ENCODE measurements at places on chromosomes 1 and 21.

GRCh38 chr1:51000160-51000559 lies 30.1 kb downstream of the CDKN2C start:
- no peak for DNase-seq

GRCh38 chr1:109880971-109881894 lies 29.4 kb upstream of the CSF1 start:
- DNase-seq, result no peak

DNA sequence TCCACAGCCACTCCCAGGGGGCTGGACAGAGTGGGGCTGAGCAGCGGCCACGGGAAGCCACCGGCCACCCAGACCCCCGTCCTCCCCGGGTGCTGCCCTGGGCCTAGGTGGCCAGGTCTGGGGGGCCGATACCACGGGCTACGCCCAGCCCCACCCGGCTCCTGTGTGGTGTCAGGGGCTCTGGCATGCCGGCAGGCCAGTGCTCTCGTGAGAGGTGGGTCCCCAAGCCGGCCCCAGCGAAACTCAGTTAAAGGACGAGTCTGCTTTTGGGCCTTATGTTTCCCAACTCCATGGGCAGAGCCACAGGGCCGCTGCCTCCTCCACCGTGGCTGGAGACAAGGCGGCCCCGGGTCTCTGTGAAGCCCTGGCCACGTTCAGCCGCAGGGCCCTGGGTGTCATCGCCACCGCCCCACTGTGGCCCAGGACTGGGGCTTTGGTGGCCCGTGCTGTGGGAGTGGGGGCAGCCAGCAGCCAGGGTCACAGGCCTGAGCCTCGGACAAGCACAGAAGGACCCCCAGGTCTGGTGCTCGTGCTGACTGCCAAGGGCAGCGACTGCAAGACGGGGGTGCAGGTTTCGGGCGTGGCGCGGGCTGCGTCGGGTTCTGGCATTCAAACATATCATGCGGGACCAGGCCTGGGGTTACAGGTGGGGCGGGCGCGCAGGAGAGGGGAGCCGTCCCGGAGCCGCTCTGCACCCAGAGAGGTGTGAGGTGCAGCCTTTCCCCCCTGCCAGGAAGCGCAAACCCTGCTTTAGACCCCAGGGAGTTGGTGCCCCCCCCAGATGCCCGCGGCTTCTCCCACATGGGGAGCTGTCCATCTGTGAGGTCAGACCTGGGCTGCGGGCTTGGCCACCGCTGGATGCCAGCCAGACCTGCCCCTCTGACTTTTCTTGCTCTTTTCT lies 11.9 kb upstream of the C1orf159 start:
- DNase-seq, result no peak

GRCh38 chr1:68230484-68230802 lies 1.9 kb downstream of the WLS start:
- no peak for DNase-seq

- DNase-seq, result no peak
Measured at GRCh38 chr1:37519613-37520012, 5.0 kb upstream of the MEAF6 start.

DNA sequence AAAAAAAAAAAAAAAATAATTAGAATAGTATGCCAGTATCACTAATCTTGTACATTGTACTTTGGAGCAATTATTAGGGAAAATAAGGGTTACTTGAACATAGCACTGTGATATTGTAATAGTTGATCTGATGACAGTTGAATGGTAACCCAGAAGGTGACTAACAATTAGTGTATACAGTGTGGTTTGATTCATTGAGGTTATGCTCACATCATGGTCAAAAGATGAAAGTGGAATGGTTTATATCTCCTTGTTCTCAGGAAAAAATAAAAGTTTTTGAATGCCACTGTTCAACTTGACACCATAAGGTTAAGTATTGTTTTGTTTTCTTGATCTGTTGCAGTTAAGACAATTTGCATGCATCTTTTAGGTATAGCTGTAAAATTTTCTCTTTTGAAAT lies 87.0 kb downstream of the GPR52 start:
- DNase-seq, result no peak

DNA sequence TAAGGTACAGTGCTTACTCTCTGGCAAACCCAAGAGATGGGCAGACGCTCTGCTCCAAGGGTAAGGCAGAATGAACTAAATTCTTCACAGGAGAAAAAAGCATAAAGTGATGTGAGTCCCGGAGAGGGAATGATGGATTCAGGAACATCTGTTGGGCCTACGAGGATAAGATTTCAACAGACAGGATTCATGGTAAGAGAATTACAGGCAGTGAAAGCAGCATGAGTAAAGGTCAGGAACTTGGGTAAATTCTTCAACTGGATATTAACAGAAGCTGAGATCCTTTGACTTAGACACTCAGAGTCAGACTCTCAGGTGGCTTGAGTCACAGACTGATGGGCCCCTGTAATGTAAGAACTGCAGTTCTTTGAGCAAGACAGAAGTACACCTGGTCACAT lies 152.6 kb downstream of the TRABD2B start:
- DNase-seq, result no peak

DNA sequence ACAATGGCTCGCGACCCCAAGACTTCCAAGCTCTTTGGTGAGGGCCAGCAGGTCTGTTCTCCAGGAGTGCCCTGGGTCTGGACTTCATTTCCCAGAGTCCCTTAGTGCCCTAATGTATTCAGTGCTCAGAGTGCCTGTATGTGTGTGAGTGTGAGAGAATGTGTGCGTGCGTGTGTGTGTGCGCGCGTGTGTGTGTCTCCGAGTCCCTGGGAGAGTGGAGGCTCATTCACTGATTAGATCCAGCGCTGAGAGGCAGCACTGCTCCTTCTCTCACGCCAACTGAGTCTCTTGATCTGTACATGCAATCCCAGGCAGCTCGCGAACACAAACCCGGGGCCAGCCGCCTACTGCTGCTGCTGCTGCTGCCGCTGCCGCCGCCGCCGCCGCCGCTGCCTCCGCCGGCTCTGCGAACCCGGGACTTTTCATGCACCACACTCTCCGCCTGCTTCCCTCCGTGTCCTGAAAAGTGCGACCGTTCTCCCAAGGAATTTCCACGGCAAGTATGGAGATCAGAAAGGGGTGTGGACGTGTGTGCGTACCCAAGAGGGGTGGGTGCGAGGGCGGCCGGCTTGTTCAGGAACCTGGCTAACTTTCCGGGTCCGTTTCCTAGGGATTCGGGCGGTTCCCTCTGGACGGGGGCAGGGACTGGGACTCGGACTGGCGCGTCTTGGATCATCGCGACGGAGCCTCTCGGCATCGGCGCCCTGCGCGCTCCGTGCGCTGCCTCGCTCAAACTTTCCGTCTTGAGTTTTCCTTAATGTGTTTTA lies at the start of gene RNF220:
Gene RNF220 (plus strand): TSS at position 225 of the 767 bp plus-strand sequence.
- peak; percentile 52 for DNase-seq

GRCh38 chr1:193259636-193260035 lies 73.2 kb upstream of the B3GALT2 start:
- DNase-seq, result no peak

GRCh38 chr1:159686599-159687299 lies 27.6 kb downstream of the CRP start:
- no peak for DNase-seq

GRCh38 chr1:12065872-12066271 lies 2.8 kb downstream of the TNFRSF8 start:
- no peak for DNase-seq

- no peak for DNase-seq
Measured at GRCh38 chr1:162365284-162366020, 11.2 kb downstream of the SPATA46 start.

DNA sequence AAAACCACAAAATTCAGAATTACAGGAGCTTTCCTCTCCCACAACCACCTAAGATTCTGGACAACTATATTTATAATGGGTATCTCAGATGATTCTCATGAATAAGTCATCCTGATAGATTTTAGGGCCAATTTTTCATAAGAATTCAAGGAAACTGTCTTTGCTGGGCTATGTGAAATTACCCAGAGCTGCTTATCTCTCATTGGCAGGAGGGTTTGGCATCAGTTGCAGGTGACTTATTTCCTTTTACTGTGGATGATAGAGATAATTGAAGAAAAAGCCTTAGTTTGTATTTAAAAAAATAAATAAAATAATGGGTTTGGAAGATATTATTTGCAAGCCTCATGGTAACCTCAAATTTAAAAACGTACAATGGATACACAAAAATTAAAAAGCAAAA lies 38.2 kb upstream of the WDR26 start:
- no peak for DNase-seq

DNA sequence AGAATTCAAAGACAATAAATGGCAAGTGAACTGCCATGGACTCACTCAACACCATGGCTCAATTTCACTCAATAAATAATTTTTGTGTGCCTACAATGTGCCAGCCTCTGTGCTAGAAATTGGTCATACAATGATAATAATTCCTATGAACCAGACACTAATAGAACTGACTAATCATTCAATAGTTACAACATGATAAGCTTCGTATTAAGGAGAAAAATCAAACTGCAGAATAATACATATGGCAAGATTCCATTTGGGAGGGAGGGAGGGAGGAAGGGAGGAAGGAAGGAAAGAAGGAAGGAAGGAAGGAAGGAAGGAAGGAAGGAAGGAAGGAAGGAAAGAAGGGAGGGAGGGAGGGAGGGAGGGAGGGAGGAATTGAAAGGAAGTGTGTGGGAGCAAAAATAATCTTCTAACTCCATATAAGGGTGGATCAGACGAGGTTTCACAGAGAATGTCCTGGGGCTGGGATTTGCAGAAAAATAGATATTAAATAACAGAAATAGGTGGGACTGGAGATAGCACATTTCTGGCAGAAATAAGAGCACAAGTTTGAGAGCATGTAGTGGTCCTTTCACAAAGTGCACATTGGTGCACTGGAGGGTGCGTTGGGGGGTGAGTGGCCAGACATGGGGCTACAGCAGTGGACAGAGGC lies 52.9 kb downstream of the JAK1 start:
- no peak for DNase-seq

DNA sequence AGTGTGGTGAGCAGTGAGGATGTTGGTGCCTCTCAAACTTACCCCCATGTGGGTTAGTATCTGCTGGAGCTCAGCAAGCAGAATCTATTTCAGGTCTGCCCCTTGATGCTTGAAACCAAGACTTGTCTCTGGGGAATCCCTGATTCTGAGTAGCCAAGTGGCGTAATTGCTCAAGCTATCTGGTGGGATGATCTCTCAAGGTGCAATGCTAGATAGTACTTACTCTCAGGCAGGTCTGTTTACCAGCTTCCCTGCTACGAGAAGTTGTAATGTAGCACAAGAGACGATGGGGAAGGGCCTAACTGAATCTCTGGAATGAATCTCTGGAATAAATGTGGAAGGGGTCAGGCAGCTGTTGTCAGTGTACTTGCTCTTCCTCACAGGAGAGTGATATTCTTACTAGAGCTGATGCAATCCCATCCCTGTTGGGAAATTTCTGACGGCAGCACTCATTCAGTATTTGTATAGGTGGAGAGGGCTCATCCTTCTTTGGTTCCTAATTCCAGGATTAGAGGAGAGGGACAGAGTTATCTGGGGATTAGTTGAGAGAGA lies 65.4 kb downstream of the MACF1 start:
- no peak for DNase-seq

DNA sequence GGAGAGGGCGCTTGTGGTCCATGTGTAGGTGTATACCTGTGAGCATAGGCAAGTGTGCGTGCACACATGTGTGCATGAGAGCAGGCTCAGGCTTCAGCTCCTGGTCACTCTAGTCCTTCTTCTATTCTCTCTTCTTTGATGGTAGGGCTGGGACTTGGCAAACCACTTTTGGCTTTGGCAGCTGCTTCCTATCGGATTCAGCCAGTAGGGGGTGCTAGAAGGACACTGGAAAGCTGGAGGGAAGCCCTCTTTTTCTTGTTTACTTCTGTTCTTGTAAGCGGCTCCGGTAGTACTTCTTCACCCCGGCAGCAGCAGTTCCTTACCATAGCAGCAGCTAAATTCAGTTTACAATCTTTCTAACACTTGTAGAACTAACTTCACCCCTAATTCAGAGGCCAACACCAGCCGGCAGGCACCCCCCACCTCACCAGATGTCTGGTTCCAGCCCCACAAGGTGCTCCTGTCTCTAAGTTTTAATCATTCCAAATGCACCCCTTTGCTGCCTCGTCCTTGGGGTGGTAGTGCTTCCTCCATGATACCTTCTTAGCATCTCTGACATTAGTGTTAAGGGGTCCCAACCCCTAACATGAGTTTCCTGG lies 25.1 kb downstream of the NENF start:
- DNase-seq, result peak; percentile 28

- no peak for DNase-seq
Measured at GRCh38 chr1:114323959-114324661, 170.4 kb upstream of the SYT6 start.

- no peak for DNase-seq
Measured at GRCh38 chr1:61961009-61961408, 218.7 kb downstream of the PATJ start.

DNA sequence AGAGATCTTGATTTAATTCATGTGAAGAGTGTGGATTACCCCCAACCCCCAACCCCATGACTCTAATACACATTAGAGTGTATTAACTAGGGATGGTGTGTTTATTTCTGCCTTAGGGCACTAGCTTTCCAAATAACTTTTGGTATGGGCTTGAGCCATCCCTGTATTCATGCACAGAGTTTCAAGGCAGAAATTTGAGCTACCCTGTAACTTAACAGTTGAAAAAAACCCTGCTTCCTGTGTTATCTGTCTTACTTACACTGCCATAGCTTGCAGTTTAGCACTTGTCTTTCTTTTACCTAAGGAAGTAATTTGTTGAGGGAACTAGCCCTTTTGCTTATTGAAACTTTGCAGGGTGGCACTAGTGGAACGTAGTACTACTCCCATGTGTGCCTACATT lies 6.3 kb downstream of the SRSF11 start:
- no peak for DNase-seq

DNA sequence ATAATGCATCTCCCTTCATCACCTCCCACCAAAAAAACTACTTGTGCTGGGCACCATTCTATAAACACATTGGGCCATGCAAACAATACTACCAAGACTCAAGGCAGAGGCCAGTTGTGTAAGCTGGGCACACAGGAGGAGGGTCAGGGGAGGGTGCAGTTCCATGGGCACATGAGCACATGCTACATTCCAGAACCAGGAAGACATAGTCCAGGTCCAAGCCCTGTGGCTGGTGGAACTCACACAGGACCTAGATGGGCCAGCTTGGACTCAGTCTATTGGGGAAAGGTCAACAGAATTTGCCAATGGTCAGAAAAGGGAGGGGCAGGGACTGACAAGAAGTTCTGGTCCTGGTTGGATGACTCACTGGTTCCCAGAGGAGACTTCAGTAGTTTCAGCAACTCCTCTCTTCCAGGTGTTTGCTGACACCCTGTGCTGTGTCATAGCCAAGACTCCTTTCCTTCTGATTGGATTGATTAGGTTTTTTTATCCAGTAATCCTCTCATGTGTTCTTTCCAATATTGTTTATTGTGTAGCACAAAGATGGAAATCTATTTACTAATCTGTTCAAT lies 249.7 kb downstream of the C1orf94 start:
- no peak for DNase-seq

- no peak for DNase-seq
Measured at GRCh38 chr1:188004849-188005248, 1176.1 kb downstream of the PLA2G4A start.

Measured in DMS 273 treated with DMSO at 0.1 percent for 48 hours (cell line).